ENCODE measurements at places on chromosomes 6 and 20.

- no peak for DNase-seq
Observed at GRCh38 chr6:11616200-11616611, 78.7 kb downstream of the TMEM170B start.

DNA sequence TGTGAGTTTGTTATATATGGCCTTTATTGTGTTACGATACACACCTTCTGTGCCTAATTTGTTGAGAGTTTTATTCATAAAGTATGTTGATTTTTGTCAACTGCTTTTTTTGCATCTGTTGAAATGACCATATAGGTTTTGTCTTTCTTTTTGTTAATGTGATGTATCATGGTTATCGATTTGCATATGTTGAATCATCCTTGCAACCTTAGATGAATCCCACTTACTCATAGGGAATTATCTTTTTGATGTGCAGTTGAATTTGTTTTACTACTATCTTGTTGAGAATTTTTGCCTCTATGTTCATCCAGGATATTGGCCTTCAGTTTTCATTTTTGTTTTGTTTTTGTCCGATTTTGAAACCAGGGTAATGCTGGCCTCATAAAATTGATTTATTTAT is 45.7 kb upstream of the TPD52L1 start:
- no peak for DNase-seq

GRCh38 chr6:40788661-40789655 is 201.8 kb upstream of the LRFN2 start:
- peak; percentile 14 for DNase-seq

DNA sequence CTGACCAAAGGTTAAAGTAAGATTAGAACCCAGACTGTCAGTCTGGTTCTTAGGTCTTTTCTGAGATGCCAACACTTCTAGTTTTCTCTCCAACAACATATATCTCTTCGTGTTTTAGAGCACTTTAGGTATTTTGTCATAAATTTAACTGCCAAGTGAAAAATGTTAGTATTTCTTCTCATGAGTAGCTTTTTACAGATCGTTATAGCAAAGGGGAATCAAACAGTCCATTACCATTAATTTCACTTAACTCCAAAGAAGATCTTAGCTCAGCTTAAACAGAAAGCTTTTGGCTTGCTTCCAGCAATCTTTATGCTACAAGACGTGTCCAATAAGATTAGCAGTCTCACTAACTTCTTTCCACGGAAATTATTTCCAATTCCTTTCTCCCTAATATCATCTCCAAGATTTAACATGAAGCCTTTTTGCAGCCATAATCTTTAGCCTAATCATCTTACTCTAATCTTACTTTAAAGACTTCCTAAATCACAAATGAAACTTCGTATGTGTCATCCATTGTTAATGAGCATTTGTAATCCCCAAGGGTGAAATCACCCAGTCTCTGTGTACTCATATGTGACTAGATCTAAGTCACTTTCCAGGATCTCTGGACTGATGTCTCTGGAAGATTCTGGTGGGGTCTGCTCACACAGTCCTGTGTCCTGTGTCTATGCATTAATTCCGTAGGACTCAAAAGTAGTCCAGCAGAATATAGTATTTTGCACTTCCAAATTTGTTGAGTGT is 38.7 kb downstream of the MOXD1 start:
- no peak for DNase-seq

- DNase-seq: no peak
Observed at GRCh38 chr20:9163251-9163650, 94.4 kb downstream of the PLCB4 start.

DNA sequence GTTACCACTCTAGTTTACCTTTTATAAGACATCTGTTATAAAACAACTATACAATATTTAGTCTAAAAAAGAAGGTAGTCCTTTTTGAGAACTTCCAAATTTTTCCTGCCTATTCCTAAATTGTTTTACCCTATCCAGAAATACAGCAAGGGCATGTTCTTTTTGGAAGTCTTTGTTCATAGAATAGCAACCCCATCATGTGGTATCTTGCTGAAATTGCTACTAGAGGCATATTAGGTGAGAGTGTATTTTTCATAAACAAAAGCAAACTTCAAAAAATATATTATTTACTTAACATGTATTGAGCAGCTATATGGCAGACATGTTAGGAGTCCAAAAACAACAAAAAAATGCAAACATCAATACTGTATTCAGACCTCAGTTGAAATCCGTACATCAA is 371.8 kb upstream of the NRSN1 start:
- DNase-seq: no peak

GRCh38 chr6:19342616-19343015 is 494.6 kb upstream of the ID4 start:
- DNase-seq: no peak

GRCh38 chr6:54868556-54868955 is 22.0 kb downstream of the FAM83B start:
- no peak for DNase-seq

- peak; percentile 80 for DNase-seq
Observed at GRCh38 chr6:144063744-144064401, 31.5 kb downstream of the SF3B5 start.

All from activated gamma-delta T cell treated with anti-CD3 and anti-CD28 coated beads, Interleukin-2, amount 50 U/mL, for 16 hours (primary cell).